ENCODE measurements at places on chromosomes 1 and 21.

DNA sequence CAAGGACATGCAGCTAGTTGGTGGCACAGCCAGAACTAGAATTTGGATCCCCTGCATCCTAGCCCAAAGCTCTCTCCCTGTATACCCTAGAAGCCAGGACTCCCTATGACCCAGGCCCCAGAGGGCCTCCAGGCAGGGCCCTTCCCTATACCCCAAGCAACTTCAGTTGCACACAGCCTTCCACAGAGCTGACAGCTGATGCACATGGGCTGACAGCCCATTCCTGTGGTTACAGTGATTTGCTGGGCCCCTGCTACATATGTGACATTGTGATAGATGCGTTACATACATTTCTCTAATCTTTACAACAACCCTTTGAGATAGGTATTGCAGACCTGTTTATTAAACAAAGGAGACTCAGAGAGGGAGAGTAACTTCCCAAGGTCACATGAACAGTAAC, 5.8 kb downstream of the ATP1A2 start:
- no peak for DNase-seq

DNA sequence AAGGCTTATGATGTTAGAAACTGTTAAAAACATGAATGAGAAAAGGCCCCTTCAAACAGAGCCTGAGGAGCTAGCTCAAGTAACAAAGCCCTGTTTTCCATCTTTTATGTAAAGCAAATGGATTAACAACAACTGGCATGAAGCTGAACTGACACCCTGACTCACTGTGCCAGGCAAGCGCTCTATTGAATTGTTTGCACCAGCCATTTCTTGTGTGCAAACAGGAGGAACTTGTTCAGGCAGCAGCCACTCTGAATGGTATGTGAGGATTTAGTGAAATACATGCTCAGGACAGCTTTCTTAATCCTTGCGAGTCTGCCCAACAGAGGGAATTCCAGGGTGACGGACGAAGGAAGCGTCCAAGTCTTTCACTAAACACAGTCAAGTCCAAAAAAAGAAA, 291.1 kb upstream of the ADGRL2 start:
- DNase-seq: no peak

- DNase-seq: no peak
Observed at GRCh38 chr21:34091032-34091431, 17.7 kb downstream of the MRPS6 start.

DNA sequence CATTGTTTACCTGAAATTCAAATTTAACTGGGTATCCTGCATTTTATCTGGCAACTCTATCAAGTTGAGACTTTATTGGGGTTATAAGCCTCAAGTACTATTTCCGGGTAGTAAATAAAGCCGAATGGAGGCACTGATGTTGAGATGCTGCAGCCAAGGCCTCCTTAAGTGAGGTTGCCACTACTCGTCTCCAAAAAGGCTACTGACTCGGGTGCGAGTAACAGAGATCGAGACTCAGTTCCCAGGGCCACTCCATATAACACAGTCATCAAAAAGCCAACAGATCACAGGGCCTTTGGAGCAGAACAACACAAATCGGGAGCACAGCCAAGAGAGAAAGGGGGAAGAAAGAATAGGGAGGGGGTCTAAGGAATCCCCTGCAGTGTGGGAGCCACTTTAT, 524 bp downstream of the COPA start:
- peak; percentile 37 for DNase-seq

GRCh38 chr21:45514311-45515021, 27.8 kb downstream of the SLC19A1 start:
- no peak for DNase-seq

DNA sequence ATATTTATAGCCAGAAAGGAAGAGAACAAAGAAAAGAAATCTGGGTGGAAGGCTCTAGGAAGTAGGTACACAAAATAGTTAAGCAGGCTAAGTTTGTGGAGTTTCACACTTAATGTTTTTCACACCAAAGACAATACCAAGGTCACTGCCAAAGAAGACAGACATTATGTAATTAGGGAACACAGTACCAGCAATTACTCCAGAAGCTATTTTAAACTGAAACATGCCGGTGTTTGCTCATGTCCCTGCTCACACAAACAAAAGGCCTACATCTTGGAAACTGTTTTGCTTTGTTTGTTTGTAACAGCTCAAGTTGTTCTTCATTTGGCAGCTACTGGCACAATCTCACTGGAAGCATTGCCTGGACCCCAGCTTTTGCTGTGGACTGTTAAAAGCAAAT, 88.5 kb upstream of the DAB1 start:
- DNase-seq: no peak

- no peak for DNase-seq
Observed at GRCh38 chr21:14353726-14354125, 29.2 kb downstream of the HSPA13 start.

DNA sequence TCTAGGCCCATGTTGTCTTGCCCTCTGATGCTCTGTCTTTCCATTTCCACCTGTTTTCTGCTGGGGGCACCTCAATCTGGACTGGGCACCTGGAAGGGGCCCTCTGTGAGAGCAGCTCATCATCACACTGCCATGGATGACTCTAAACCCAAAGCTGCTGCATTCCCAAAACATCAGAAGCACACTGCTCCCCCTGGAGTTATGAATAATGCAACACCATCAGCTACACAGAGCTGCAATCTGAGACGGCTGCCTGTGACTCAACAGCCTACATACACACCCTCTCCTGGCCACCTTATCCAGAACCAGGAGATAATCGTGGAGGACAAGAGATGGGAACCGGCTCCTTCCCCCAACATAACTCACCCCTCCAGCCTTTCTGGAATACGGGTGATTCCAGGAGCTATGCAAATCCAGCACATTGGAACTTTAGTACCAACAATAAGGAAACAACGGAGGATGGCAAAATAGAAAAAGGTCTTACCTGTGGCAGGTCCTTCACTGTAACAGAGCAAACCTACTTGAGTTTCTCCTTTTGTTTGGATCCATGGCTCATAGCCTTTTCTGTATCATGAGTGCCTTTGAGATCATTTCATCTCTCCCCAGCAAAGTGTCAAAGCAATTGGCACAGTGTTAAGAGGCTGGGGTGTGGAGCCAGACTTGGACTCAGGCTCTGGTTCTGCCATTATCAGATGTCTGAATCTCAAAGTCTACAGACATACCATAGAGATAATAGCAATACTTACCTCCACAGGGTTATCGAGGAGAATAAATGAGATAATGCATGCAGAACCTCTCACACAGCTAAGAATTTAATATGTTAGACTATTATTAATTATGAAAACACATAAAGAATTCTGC, 29.3 kb downstream of the AK2 start:
- DNase-seq: peak; percentile 58

DNA sequence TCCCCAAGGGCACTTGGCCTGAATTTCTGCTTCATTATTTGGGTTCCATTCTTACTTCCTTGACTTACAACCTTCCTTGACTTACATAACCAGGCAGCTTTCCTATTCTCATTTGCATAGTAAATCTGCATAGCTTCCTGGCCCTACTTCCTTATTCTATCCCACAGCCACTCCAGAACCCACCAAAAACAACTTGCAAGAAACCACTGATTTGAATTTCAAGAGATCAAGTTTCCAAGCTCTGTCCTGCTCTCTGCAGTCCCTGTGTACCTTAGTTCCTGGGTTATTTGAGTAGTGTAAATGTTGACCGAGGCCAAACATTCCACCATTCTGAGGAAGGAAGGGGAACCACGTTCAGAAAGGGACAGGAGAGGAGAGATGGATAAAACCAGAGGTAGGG, 603.3 kb downstream of the PTPRC start:
- peak; percentile 28 for DNase-seq

GRCh38 chr1:66258404-66259105, 275.4 kb upstream of the SGIP1 start:
- no peak for DNase-seq

DNA sequence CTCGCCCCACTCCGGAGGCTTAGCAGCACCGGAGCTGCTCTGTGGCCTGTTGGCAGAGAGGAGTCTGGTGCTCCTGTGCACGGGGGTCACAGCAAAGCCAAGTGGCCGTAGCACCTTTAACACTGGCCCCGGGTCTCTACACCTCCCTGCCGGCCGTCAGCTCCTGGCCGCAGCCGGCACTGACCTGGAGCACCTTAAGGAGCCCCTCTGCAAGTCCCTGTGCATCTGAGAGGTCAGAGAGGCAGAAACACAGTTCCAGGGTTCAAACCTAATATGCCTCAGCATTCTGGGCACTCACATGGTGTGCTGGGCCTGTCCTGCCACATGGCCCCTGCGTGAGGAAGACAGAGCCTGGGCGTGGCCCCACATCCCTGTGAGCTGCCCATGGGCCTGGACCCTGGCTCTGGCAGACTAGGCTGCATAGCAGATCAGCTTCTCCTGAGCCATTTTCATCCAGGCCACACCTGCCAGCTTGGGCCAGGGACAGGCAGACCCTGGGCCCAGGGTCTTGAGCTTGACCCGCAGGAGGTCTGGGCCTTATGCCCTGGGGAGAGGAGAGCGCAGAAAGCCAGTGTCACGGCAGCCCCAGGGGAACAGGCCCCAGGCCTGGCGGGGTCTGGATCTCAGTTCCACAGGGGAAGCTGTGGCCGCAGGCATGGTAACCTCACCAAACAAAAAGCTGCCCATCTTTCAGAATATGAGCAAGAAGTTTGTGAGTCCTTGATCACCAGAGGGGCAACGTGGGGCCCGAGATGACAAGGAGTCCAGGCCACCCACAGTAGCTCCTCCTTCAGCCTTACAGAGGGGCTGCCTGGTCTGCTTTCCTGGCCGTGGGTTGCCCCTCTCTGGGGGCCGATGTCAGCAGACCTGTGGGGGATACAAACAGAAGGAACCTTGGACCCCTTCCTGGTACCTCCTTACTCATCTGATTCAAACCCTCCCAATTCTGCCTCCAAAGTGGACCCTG, 146.0 kb upstream of the COL6A1 start:
- no peak for DNase-seq

GRCh38 chr1:194227161-194227560, 1040.7 kb upstream of the B3GALT2 start:
- DNase-seq: no peak

DNA sequence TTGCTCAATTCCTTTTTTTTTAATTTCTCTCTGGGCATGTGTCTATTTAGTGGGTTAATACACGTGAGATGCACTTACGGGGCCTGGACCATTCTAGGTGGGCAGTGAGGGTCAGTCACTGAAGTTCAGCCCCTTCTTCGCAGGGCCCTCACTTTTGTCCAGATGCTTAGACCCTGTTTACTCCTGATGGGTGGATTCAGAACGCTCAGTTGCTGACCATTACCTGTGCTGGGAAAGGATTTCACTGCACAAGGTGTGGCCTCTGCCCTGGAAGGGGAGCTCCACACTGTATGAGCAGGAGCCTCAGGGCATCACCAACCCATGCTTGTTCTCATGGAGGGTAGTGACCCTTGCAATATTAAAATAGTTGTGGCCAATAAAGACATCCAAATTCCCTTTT, 4.5 kb downstream of the PRAMEF12 start:
- no peak for DNase-seq

- DNase-seq: no peak
Observed at GRCh38 chr1:236990052-236990445, 14.2 kb downstream of the MT1HL1 start.

- no peak for DNase-seq
Observed at GRCh38 chr1:2791027-2791760, 10.3 kb downstream of the TTC34 start.

GRCh38 chr1:231187571-231187970, 25.7 kb downstream of the TRIM67 start:
- no peak for DNase-seq

DNA sequence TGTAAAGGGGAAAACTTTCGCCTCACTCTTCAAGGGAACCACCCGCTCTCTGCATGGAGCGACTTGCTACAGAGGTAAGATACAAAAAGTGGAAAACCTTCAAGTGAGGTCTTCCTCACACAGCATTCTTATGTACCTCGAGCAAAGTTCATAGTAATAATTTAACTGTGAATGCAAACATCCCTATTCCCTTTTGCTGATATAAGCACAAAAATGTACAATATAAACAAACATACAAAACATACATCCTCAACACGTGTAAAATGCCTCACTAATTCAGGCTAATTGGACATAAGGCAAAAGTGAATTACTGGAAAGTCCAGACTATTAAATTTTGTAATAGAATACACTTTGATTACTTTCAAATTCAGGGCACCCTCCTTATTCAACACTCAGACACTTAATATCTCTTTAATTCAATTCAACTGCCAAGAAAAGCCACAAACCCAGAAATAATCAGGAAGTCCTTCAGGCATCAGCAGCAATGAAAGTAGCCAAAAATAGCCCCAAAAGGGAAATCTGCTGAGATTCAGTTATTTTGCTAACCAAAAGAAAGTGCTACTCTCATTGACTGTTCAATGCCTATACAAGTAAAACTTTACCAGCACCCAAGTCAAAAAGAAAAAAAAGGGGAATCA, 15.2 kb upstream of the LMX1A start:
- no peak for DNase-seq

DNA sequence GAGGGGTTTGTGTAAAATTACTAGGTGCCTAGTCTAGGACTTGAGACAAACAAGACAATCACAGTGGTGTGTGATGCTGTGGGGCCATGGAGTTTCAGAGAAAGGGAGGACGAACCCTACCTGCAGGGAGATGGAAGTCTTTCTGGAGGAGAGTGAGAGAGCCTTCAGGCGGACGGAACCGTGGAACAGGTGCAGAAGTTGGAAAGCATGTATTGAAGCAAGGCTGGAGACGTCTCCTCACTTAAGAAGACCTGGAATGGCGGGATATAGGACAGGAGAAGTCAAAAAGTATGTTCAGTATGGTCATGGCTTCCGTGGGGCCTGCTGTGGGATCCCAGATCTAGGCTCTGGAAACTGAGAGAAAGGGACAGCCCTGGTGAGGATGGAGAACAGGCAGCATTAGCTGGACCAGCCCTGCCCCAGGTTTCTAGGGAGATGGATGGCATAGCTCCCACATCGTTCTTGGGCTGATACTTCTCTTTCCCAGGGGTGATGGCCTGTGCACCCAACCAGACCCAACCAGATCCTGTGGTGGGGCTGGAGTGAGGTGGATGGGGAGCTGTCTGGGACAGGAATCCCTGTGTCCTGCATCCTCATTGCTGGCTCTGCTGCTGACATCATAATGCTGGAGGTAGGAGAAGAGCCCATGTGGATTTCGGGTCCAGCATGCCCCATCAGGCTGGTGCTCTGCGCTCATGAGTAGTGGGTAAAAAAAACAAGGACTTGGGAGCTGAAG, 15.0 kb upstream of the LRP8 start:
- no peak for DNase-seq

- no peak for DNase-seq
Observed at GRCh38 chr21:43308101-43308814, 118.7 kb downstream of the SIK1 start.

- peak; percentile 39 for DNase-seq
Observed at GRCh38 chr1:111813440-111814304, 58.0 kb downstream of the DDX20 start.

- no peak for DNase-seq
Observed at GRCh38 chr21:36203603-36203889, 46.9 kb downstream of the DOP1B start.

DNA sequence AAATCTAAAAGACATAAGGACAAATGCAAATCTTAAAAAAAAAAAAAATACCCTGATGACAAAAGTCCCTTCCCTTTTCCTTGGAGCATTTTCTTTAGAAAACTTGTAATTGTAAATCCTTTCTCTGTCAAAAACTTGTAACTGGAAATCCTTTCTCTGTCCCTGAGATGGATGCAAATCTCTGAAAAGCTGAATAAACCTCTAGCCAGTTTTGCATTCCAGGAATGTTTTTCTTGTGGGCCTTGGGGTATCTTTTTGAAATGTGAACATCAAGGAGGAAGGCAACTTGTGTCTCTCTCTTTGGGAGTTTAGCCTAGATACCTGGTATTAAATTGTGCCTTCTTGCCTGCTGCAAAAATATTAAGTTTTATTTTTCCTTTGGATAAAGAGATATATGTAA, 305.3 kb downstream of the KCNT2 start:
- no peak for DNase-seq

GRCh38 chr1:41620365-41621169, 136.1 kb upstream of the EDN2 start:
- DNase-seq: no peak
